ENCODE measurements at places on chromosomes 5 and 9. TPM values are rescaled to one million over a fixed set of nuclear protein-coding genes. Genes with fewer than 3 reads are reported as not detected.

DPM2 gene
- 41.9 TPM for total RNA-seq

GABBR2 gene
- total RNA-seq, result 0.15 TPM

NRARP gene
- 4.4 TPM for total RNA-seq

EQTN gene
- total RNA-seq, result not detected

SPAG8 gene
- 0.76 TPM for total RNA-seq

KIF4B gene
- not detected for total RNA-seq

Measured in A549 treated with GW870086 at 1 μM for 4 hours (cell line).